GM13976 (cell line): ENCODE measurements at places on chromosomes 1 and 21.
A peak's percentile ranks its signal among the peaks of the same experiment; 100 is the strongest.

DNA sequence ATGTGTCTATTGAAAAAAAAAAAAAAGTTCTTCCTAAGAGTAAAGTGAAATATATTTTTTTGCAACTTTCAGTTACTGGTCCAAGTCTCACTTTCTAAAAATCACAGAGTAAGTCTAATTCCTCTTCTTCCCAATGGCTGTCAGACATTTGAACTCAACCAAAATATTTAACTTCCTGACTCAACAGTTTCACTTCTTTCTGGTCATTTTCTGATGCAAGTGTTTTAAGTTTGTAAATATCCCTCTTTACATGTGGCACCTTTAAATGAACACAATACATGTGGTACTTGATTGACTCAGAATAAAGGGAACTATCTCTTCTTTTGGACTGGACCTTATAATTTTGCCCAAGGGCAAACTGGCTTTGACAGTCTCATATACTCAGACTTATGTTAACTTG lies 76.7 kb downstream of the ASH1L start:
- peak; percentile 33 for DNase-seq

GRCh38 chr1:46309401-46310159 lies 6.1 kb downstream of the UQCRH start:
- no peak for DNase-seq

GRCh38 chr1:29767088-29767685 lies 530.9 kb downstream of the PTPRU start:
- DNase-seq = no peak

- no peak for DNase-seq
Measured at GRCh38 chr1:118169016-118169415, 16.0 kb downstream of the SPAG17 start.

GRCh38 chr21:14553422-14553821 lies 7.3 kb upstream of the SAMSN1 start:
- no peak for DNase-seq

DNA sequence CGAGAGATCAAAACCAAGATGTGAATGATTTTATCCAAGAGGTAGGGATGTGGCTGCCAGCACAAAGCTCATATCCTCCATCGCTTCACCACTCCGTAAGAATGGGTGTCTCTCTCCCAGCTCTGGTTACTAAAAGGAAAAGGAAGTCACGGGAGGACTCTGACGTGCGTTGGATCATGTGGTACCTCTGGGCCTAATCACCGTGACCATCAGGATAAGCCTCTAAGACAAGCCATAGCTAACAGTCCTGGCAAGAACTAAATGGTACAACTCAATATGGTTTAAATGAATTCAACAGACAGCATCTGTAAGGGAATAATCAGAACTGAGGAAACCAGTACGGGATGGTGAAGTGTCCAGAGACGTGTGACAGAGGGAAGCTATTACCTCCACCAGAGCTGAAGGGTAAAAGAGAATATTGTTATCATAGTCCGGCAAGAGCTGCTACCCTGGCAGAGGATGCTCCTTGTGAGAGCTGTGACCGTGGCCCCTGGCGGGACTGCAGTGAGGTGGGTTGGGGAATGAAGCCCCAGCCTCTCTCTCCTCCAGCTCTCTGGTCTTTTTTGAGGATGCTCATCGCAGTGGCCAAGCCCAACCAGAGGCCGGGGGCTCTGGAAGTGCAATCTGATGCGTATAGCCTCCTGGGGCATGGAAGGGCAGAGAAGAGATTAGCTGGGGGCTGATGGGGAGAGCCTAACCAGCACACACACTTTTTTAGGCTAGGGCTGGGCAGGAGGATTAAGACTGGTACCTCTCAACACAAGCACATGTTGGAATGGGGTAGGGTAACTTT lies 54.2 kb downstream of the KIAA1614 start:
- DNase-seq = no peak

- DNase-seq = no peak
Measured at GRCh38 chr1:177091040-177091439, 73.5 kb downstream of the ASTN1 start.

- no peak for DNase-seq
Measured at GRCh38 chr1:2834741-2835564, 33.5 kb upstream of the TTC34 start.

- no peak for DNase-seq
Measured at GRCh38 chr1:236370420-236370819, 23.7 kb upstream of the EDARADD start.

- DNase-seq = no peak
Measured at GRCh38 chr1:223233019-223233409, 90.0 kb upstream of the TLR5 start.

- no peak for DNase-seq
Measured at GRCh38 chr1:190067592-190067991, 410.1 kb downstream of the BRINP3 start.

- peak; percentile 43 for DNase-seq
Measured at GRCh38 chr1:111600886-111601386, 18.7 kb upstream of the RAP1A start.

DNA sequence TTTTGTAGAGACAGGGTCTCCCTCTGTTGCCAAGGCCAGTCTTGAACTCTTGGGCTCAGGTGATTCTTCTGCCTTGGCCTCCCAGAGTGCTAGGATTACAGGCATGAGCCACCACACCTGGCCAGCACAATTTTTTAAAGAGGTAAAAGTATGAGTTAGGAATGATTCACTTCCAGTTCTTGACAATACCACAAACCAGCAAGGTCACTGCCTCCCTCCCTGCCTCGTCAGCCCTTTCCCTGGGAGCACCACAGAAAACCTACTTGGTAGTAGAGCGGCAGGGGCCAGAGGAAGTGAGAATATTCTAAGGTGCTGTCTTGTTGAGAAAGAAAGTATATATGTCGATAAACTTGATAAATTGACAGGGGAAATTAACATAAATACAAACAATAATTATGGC lies 10.8 kb upstream of the CDA start:
- no peak for DNase-seq

DNA sequence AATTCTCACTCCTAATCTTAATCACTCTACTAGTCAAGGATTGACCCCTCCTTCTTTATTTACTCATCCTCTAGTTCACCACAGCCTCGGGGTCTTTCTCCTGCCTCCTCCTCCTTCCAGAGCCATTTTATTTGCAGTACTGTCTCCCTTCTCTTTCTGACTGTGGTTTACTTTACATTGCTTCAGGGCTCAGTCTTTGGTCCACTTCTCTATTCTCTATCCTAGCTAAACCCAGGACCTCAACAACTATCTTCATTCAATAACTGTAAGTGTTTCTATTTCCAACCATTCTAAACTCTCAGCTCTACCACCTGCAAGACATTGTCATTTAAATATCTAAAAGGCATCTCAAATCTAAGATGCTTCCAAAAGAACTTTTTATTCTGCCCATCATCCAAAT lies 493.8 kb downstream of the TTLL7 start:
- DNase-seq = no peak

- no peak for DNase-seq
Measured at GRCh38 chr1:199163670-199164069, 524.8 kb downstream of the PTPRC start.

- DNase-seq = no peak
Measured at GRCh38 chr1:42736152-42736551, 3.9 kb downstream of the CLDN19 start.

DNA sequence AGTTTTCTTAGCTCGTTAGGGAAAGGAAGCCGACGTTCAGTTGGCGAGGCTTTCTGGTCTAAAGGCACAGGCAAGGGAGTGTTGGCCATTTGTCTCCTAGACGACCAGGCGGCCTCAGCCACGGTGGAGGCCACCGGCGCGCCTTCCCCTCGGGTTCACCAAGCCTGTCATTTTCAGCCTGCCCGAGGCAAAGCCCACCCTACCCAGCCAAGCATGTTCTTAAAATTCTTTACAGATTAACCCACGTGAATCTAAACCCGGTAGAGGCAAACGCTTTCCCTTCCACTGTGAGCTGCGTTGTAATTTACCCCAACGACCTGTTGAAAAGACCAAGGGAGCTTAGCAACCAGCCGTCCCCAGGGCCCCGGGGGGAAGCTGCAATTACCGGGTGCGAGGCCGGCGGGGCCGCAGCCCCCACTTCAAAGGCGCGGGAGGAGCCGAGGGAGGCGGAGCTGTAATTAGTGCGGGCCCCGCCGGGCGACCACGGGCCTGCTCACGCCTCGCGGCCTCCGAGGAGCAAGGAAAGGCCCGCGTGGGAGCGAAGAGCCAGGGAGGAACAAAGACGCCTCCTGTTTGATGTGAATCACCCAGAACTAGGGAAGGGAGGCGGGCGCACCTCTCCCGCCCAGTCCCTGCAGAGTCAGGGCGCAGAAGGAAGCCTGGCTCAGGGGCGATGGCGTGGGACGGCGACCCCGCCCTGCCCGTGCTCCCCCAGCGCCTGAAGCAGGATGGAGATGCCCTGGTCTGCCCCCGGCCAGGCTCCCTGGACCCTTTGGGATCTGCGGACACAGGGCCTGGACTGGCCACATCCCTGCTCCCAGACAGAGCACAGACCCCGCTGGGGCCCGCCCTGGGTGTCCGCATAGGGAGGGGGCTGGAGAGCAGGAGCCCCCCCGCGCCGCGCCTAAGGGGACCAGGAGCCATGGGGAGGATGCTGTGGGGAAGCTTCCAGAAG lies 12.1 kb upstream of the TSPEAR start:
- no peak for DNase-seq

GRCh38 chr1:63797056-63797726 lies 23.4 kb downstream of the ROR1 start:
- no peak for DNase-seq

GRCh38 chr1:33250217-33250616 lies 6.1 kb upstream of the ZNF362 start:
- no peak for DNase-seq

DNA sequence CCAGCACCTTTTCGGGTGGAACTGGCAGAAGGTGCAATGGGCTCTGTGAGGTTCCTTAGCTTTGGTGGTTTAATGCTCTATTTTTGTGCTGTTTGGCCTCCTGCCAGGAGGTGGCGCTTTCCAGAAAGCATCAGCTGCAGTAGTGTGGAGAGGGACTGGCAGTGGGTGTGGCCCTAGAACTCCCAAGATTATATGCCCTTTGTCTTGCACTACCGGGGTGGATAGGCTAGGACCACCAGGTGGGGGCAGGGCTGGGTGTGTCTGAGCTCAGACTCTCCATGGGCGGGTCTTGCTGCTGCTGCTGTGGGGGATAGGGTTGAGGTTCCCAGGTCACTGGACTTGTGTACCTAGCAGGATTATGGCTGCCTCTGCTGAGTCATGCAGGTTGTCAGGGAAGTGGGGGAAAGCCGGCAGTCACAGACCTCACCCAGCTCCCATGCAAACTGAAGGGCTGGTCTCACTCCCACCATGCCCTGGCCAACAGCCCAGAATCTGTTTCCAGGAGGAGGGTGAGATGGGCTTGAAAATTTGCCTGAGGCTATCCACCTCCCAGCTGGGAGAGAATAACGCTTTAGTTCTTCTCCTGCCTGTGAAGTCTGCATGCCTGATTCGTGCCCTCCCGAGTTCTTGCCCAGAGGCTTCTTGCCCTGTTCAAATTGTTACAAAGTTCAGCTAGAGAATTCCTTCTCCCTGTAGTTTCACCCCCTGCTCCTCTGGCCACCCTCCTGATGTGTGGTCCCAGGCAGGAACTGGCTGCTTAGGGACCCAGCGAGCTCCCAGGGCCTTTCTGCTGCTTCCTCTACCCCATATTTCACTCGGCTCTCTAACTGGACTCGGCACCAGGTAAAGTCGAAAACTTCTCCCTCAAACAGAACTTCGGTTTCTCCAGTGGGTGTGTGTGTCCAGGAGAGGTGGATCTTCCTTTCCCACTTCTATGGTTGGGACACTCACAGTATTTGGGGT lies 76.5 kb upstream of the BTG3 start:
- no peak for DNase-seq

DNA sequence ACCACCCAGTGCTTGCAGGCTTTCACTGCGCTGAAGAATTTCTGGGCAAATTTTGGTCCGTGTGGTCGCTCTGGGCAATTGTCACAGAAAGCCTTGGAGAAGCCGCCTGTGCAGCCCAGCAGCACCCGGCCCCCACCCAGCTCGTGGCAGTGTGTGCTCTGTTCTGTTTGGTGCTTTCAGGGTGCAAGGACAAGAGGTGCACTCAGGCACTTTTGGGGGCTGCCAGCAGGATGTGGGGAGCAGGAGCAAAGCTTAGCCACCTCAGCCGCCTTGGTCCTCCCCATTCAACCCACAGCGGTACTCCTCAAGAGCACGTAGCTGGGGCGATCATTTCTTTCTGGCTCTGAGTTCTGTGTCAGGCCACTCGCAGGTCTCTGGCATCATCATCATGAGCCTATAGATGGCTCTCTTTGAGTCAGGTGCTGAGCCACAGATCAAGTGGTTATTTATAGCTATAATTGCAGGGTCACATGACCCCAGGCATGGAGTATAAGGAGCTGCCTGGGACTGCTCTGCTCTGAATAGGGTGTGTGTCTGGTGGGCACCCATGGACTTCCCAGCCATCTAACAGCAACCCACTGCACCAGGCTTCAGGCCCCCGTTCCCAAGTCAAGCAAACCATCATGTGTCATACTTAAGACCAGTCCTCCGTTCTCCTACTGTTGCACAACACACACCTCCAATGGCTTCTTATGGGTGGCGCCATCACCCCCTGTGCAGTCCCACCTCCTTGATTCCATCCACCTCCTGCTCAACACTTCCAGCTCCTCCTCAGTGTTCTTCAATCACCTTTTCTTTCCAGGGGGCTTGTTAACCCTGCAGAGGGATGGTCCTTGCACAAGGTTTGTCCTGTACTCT lies 18.1 kb upstream of the TENT5C start:
- peak; percentile 8 for DNase-seq

DNA sequence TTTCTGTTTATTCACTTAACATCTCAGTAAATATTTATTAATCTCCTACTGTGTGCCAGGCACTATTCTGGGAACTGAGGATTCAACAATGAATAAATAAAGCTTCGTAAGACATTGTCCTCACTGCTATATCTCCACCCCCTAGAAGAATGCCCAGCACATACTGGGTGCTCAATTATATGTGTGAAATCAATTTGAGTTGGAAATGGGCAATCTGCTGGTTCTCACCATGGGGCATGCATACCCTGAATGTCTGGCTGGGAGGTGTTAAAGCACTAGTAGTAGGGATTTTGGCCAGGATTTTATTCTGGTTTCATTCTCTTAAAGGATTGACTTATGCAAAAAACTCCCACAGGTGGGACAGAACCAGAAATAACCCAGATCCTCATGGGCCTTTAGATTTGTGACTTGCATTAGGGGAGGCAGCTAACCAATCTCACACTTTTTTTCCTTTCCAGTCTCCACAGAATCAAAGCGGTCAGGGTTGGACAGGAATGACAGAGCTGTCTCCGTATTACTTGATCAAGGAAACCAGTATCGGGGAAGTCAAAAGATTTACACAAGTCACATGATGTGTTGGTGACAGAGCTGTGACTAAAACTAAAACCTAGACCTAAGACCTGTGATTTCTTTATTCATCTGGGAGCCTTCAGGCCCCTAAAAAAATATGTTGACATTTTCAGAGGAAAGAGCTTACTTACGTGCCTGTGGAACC lies 12.8 kb downstream of the GFI1 start:
- peak; percentile 45 for DNase-seq
